ENCODE measurements at places on chromosomes 5 and 9.

GRCh38 chr5:5678909-5679308 is 256.4 kb downstream of the ICE1 start:
- DNase-seq: no peak

- DNase-seq: no peak
These were observed 145.0 kb downstream of the EGFLAM start for GRCh38 chr5:38403406-38403805.

DNA sequence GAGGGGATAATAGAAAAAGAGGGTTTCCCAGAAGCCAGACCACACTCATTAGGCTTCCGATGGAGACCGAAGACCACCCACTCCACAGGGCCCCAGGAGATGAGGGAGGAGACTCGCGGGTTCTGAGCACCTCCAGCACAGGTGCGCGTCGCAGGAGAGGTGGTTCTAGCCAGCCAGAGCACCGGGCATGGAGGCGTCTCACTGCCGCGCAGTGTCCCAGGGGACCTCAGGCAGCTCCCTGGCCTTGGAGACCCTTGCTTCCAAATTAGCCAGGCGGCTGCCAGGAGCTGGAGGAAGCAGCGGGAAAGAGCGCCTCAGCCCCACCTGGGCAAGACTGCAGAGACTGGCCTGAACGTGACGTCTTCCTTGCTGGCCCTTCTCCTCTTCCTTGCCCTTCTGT is 115.4 kb upstream of the FBXL7 start:
- DNase-seq: no peak

GRCh38 chr5:133698646-133699526 is 86.5 kb upstream of the FSTL4 start:
- no peak for DNase-seq

DNA sequence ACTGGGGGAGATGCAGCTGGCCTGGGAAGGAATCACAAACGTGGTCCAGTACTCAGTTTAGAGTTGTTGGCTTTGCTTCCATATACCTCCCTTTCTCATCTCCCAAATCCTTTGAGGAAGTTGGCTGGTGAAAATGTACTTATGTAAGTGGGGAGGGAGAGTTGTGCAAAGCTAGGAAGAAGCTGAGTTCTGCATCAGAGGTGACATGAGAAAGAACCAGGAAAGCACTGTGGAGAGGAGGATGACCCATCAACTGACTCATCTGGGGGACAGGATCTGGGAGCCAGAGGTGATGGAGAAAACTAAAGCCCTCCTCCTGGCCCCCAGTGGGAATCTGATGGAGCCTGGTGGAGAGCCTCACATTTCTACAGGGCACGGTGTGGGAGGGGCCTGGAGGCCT is 16.2 kb downstream of the KCNMB1 start:
- DNase-seq: no peak

- no peak for DNase-seq
These were observed 40.8 kb downstream of the CTSL start for GRCh38 chr9:87766697-87767096.

- peak; percentile 86 for DNase-seq
These were observed 1755.8 kb upstream of the WWC1 start for GRCh38 chr5:166535641-166536040.

GRCh38 chr9:121394292-121394691 is 24.2 kb upstream of the STOM start:
- no peak for DNase-seq

DNA sequence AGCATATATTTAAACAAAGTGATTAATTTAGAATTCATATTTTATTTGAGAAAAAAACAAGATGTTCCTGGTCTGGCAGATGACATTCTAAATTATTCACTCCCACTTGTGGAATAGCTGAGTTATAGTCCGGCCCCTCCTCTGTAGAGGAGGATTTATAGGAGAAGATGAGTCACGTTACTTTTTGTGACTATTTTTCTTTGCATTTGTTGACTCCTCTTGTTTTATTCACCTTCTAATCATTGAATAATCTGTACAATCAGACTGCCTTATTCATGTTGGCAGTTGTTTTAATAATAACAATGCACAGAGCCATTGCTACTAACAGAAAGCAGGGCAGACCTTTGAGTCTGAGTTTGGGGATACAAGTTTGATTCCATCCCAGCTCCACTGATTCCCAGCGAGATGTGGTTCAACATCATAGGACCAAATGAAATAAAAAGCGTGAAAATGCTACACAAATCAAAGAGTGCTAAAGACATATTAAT is 23.2 kb downstream of the DOCK8 start:
- DNase-seq: no peak

DNA sequence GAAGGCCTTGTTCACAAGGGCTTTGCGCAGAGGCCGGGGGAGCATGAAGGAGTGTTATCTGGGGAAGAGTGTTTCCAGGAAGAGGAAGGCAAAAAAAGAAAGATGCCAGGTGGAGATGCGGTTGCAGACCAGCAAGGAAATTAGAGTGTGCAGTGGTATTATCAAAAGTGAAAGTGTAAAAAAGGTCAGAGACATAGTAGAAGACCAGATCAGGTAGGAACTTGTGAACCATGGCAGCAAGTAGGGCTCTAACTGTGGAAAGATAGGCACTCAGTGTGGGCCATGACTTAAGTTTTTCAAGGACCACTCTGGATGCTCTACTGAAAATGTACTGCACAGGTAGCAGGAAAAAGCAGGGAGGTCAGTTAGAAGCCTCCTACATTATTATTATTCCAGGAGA is 90.1 kb upstream of the SPOCK1 start:
- DNase-seq: no peak

GRCh38 chr5:25646421-25647341 is 1001.9 kb upstream of the CDH10 start:
- DNase-seq: no peak

DNA sequence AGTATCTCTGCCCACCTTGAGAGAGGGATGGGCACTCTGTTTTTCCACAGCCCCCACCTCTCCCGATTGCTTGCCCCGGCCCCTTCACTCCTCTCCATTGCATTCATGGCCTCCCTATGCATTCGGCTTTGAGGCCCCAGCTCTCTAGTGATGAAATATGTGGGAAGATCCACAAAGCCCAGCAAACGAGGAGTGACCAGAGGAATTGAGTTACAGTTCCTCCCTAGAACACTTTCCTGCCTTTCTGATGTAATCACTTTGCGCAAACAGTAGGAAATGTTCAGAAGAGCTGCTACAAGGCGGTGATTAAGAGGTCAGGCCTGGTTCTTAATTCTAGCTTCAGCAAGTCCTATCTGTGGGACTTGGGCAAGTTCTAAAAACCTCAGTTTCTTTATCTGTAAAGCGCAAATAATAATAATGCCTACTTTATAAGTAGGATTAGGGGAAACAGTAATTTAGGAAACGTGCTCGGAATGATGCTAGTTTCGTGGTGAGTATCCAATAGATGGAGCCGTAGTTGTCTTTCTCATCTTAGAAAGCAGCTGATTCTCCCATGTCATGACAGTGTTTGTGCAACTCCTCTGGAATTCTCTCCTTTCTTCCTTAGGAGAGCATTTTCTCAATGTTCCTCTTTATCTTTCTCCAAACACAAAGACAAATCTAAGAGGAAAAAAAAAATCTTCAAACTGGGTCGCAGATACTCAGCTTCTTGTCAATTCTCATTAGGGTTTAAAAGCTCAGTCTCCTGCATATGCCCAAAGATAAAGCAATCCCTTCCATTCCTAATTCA is 99.5 kb upstream of the MSX2 start:
- no peak for DNase-seq

DNA sequence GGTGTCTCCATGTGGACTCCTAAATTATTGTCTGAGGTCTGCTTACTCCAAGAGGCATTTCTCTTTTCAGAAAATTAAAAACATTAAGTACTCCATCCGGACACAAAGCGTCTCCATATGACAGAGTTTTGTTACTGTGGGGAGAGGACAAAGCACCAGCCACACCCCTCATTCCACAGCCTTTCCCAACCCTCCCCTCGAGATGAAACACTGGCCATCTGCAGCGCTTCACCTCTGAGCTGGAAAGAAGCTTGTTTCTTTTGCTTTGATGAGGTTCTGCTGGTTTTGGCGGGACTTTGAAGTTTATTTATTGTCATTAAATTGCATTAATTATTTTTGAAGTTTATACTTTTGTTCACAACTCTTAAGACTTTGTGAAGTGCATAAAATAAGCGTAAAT is 27.6 kb upstream of the NKD2 start:
- DNase-seq: no peak

GRCh38 chr9:137462396-137462985 is 3.4 kb upstream of the NSMF start:
- no peak for DNase-seq

Data from NCI-H2081 (cell line).